Right ventricle myocardium superior (tissue), 1 donor: ENCODE measurements at places on chromosomes 3 and 15. TPM values are rescaled to one million over a fixed set of nuclear protein-coding genes. Genes with fewer than 3 reads are reported as not detected.
A peak's percentile ranks its signal among the peaks of the same experiment; 100 is the strongest.

GRCh38 chr3:142022381-142022780 lies 127.0 kb downstream of the TFDP2 start:
- no peak for DNase-seq

GRCh38 chr15:50302581-50302980 lies 37.1 kb upstream of the HDC start:
- no peak for DNase-seq

- DNase-seq = no peak
Measured at GRCh38 chr3:117520582-117520981, 811.0 kb downstream of the TUSC7 start.

DNA sequence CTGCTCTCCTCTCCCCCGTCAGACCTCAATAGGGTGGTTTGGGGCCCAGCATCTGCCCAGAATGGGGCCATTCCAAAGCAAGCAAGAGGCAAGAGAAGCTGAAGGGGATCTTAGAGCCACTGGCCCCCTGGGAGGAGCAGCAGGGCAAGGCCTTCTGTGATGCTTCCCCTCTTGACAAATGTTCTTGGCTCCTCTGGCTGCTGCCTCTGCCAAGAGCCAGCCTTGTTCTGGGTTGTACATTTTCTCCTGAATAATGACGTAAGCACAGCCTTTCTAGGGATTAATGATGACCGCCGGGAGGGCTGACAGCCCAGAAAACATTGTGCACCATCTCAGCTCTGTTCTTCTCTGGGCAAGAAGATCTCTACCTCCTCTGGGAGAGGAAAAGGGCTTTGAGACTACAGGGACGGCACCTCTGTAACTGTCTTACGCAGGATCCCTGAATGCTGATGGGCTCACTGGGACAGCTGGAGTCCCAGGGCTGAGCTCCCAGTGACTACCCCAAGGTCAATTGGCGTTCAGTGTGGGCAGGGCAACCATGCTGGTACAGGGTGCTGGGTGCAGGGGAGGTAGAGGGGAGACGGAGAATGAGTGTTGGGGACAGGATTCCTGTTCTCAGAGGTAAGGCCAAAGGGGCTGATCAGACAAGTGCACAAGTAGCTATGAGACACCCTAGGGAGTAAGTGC lies 253.3 kb downstream of the FAM43A start:
- peak; percentile 61 for DNase-seq

GRCh38 chr3:73759297-73759711 lies 134.6 kb upstream of the PDZRN3 start:
- DNase-seq = no peak

DNA sequence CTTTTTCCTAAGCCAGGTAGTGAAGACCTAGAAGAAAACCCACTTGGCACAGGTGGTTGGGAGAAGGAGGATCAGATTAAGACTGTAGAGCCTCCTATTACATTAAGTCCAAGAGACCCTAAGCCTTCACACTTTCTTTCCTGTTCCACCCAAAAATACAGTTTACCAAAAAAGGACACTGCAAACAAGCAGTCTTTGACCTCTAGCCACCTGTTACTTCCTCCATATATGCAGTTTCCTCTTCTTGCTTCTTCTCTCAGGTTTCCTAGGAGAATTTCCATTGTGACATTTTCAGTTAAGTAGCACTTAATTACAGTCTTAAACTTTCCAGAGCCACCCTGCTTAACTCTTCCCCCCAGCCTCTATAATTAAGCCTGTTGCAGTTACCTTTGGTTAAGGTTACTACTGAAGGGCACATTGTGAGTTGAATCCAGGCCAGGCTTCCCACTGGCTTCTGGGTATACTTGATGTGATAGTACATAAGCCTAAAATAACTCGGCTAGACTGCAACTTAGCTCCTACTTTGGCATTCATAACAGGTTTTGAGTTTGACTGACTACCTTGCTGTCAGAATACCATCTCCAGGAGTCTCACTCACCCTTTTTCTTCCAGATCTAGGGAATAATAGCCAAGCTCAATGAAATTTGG lies 114.2 kb upstream of the UMPS start:
- DNase-seq = peak; percentile 65

DNA sequence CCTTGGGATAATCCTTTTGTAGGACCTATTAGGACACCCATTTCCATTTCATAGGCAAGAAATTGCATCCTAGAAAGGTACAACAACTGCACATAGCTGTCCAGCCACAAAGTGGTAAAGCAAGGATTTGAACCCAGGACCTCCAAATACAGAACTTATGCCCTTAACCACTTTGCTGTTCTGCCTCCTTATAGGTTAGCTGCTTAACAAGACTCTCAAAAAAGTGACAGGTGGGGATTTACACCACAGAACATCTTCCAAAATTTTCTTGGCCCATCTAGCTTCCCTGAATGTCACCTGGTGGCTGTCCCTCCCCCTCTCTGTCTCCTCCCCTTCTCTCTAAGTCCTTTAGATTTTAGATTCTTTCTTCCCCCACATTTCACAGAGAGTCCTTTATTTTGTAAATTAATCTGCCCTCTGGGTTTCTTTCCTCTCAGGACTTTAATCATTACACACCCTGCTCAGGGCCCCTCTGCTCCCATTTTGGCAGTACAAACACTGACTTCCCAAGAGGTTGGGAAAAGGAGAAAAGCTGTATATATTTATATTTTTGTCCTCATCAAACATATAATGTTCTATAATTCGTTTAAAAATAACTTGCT lies 120.6 kb downstream of the CPNE4 start:
- DNase-seq = no peak

- DNase-seq = no peak
Measured at GRCh38 chr3:64166584-64167162, 58.6 kb downstream of the PRICKLE2 start.

DNA sequence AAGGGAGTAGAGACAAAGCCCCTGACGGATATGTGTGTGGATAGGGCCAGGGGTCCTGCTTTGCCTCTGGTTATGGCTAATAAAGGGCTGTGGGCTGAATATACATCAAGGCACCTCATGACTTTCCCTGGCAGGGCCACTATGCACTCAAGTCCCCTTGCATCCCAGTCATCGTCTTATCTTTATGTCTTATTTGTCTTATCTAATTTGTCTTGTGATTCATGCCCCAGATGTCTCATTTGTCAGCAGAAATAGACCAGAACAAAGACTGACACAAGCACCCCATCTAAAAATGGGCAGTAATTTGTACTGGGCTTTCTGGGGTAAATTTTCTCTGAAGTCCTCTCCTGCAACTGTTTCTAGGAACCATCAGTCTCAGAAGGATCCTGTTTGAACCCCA lies 68.6 kb downstream of the ITGA11 start:
- no peak for DNase-seq

ACY1 gene
- 23.2 TPM for total RNA-seq

IL5RA gene
- 1.0 TPM for total RNA-seq

FGF12 gene
- total RNA-seq = 356 TPM

GNAT1 gene
- total RNA-seq = not detected

SERPINI2 gene
- 0.40 TPM for total RNA-seq
